ENCODE measurements at places on chromosomes 4 and X.

DNA sequence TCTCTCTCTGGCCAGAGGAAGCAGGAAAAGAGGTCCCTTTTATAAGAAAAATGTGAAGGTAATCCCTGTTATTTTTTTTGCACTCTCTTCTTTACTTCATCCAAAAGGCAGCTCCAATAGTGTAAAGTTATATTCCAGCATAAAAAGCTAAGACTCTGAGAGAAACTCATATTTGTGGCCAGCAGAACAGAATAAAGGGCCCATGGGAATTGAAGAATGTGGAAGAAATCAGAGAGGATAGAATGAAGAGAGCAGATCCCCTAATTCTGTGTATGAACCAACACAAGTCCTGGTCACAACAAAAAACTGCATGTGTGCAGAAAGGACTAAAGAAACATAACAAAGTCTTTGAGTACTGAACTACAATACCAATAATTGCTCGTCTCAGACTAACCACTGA is 22.3 kb downstream of the RPS6KA6 start:
- DNase-seq = no peak

- DNase-seq = no peak
Observed at GRCh38 chrX:40474205-40474626, 106.6 kb upstream of the ATP6AP2 start.

DNA sequence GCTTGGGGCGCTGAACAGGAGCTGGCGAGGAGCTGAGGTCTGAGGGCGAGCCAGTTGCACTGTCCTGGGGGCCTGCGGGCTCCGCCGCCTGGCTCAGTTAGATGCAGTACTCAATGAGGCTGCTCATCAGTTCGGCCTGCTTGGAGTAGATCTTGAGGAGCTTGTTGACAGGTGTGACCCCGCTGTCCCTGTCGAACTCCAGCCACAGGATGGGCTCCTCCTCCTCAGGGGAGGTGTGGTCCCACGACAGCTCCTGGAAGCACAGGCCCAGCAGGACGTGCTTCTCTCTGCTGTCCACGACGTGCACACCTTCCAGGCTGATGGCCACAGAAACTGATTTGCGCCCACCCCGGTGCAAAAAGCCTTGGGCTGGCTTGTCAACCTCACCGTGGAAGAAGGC is 16.5 kb upstream of the LAS1L start:
- DNase-seq = no peak

GRCh38 chr4:61049018-61049417 is 151.1 kb upstream of the ADGRL3 start:
- DNase-seq = no peak

GRCh38 chr4:8549352-8549931 is 30.8 kb upstream of the GPR78 start:
- DNase-seq = no peak

- DNase-seq = no peak
Observed at GRCh38 chr4:37723067-37723466, 36.9 kb upstream of the RELL1 start.

GRCh38 chrX:25002661-25003020 is 13.1 kb downstream of the ARX start:
- no peak for DNase-seq
